Pulmonary artery endothelial cell (primary cell): ENCODE measurements at places on chromosomes 2 and 18. TPM values are rescaled to one million over a fixed set of nuclear protein-coding genes. Genes with fewer than 3 reads are reported as not detected.

DNA sequence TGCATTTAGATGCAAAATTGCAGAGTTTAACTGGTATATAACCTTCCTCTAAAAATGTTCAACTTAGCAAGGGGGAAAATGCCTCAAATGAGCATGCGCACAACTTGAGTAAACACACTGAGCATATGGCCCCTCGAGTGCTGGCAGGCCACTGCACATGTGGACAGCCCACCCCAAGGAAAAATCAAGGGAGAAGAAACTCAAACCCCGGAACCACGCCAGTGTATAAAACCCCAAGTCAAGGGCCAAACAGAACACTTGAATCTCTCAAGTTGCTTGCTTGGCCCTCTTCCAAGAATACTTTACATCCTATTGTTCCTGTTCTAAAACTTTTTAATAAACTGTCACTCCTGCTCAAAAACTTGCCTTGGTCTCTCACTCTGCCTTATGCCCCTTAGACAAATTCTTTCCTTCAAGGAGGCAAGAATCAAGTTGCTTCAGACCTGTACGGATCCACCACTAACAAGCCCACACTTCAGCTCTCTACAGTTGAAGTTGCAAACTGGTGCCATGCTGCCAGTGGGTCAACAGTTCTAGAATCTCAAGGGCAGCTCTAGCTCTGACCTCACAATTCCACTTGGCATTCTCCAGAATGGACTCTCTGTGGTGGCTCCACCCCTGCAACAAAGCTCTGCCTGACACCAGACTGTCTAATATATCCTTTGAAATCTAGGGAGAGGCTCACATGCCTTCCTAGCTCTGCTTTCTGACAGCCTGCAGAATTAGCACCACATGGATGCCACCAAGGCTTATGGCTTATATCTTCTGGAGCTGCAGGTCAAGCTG, 38.9 kb downstream of the HIBCH start:
- DNase-seq, result no peak

DNA sequence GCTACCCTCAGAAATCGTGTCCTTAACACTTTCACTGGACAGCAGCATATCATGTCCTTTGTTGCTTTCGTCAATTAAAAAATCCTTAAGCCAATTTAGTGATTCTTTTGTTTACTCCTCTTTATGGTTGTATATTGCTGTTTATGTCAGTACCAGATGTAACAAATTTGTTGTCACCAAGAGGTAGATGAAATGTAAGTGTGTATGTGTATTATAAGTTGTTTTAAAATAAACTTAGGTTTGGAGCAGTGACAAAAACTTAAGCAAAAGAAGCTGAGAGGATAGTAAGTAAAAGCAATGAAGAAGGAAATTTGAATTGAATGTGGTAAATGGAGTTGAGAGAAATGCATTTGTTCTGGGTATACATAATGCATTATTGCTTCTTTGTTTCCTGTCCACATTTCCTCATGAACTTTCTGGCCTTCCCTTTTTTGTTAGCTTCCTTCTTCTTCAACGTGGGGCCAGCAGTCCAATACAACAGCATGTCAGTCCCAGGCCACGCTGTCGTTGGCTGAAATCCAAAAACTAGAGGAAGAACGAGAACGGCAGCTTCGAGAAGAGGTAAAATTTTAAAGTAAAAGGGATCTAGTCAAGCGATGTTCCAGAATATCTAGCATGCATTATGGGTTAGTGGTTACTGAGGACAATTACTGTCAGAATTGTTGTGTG, 30.5 kb upstream of the SNORC start:
- peak; percentile 19 for DNase-seq

DNA sequence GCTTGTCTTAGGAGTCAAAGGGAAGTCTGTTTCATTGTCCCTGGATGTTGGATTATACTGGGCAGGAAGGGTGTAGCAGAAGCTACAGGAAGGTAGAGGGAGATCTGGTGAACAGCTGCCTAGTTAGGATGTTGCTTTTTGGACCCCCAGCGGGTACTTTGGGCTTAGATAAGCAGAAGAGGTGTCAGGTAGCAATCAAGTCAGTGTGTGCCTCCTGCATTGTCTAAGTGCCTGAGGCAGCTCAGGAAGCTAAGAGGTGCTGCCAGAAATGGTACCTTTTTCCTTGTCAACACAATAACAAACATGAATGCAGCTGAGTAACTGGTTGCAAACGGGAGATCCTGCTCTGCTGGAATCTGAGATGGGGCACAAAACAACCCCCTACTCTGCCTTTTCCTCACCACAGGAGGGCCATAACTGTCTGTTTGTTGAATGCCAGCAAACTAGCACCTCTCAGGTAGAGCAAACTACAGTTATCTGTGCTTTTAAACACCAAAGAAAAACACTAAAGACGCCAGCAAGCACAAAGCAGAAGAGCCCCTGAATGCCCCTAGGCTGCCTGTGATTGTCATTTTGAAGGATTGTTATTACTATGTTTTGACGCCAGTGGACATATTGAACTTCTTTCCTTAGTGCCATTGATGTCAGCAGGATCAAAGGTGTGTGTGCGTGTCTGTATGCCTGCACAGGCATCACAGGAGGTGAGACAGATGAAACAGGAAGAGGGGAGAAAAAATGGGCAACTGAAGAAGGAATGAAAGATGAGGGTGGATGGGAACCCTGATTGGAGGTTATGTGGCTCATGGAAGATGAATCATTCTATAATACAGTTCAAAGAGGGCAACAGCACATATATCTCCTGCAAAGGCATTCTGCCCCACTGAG, 151.4 kb downstream of the ETAA1 start:
- DNase-seq, result no peak

DNA sequence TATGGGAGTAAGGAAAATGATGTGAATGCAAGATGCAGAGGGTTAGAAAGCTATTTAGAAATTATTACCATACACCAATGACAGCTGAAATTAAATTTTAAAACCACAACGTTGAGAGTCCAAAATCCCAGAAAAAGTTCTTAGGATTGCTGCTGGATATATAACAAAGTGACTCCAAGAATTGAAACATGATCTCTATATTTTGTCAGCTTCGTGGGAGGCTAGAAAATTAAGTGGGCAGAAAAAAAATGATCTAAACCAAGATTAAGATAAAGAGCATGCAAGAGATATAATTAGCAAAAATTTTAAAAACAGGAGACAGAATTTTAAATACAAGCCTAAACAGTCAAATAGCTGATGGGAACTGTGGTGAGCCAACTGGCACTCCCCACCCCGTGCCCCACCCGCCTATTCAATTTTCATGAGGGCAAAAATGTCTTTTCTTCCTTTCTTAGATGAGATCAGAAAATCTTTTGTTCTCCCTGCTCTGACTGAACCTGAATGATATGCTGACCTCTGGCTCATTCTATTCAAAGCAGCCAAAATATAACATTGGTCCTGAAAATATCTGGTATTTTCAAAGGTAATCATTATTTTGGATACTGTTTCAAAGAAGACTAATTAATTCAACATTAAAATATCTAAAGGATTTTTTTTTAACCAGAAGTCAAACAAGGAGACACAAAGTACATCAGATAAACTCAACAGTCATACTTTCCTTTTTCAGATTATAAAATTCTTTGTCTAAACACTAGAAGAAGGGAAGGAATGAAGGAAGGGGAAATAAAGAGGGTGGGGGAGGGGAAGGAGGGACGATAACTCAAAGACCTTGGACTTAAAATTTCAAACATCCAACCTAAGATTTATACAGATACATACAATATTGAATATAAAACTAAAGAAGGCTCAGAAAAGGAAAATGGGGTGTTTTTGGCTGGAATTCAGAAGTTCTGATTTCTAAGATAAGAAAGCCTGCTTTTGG, 12.2 kb downstream of the KANSL3 start:
- DNase-seq, result no peak

Gene POTEI
- 0.07 TPM in 2 replicates for total RNA-seq

Gene LYPD6B
- total RNA-seq, result not detected in 2 replicates

GRCh38 chr2:173415431-173416381, 61.0 kb downstream of the CDCA7 start:
- DNase-seq, result no peak

Gene SOCS6
- 23.7 and 26.4 TPM in 2 replicates for total RNA-seq

GRCh38 chr2:104851291-104852089, 2.4 kb upstream of the POU3F3 start:
- DNase-seq, result no peak

DNA sequence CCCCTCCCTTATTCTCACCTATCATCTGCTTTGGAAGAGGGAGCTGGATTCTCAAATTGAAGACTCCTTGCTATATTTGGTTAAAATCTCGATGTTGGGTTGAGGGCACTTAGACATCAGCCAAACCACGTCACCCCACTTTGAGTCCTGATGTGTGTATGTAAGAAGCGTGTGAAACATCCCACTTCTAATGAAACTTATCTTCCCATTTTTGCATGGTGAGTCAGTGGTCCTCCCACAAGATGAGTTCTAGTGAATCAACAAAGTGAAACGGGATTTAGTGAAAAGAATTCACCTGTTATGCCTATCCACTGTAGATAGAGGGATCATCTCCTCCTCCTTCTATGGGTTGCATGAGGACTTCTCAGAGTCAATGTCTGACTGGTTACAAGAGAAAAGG, 51.4 kb upstream of the SPRED2 start:
- DNase-seq, result no peak

DNA sequence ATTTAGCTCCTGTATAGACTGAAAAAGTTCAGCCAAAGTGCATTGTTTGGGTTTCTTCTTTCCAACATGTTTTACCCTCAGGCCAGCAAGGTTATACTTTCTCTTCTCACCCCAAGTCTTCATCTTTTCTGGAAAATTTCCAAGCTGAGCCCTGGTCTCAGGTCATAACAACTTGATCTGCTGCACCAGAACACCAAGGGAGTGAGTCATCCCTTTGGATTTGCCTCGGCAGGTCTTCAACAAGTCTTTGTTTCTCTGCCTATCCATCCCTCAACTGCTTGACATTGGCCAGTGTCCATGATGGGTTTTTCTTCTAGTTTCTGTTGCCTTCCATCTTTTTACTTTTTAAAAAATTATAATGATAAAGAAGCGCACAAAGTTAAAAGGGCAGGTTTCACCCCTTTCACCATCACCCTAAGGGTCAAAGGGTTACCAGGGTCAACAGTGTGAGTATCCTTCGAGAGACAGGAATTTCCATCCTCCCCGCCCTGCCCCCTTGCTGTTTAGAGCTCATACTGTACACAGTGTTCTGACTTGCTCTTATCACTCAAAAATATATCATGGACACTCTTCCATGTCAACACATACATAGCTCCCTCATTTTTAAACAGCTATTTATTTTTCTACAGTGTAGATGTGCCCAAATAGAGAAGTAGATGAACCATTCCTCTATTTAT, 5.7 kb upstream of the SPATS2L start:
- no peak for DNase-seq

Gene MYO3B
- under 0.01 TPM in 1 of 2 replicates, not detected in the other for total RNA-seq

DNA sequence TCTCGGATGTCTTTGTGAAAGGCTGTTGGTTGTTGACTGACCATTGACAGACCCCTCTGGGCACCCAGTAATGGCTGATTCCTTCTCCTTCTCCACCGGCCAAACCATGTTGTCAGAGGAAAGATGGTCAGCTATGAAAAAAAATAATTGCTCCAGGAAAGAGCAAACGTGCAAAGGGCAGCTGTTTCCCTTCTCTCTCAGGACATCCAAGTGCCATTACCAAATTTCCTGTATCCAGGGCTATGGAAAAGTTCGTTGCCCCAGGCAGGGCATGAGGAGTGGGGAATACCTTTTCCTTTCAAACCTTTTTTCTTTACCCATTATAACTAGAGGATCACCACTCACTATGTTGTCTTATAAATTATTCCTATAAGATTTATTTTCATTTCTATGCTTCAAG, 321.5 kb upstream of the HNRNPA3 start:
- no peak for DNase-seq

DNA sequence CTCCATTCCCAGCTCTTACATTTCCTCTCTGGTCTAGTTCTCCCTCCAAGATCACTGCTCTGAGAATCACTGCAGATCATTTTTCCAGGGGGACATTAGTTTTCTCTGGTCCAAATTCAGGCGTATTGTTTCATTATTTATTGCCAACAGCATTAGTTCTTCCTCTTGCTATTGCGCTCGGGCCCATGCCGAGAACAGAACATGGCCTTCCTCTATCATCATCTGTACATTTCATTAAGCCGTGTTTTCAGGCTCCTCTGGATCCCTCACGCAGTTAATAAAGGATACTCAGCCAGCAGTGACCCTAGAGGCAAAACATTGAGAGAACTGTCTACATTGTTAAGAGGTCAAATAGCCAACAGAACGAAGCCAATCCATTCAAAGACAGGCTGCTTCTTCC, 63.9 kb downstream of the CCBE1 start:
- DNase-seq, result no peak

GRCh38 chr18:10304853-10305252, 149.6 kb upstream of the APCDD1 start:
- no peak for DNase-seq

Gene PRSS56
- total RNA-seq, result not detected in 2 replicates

Gene INO80B
- 13.1 and 16.2 TPM in 2 replicates for total RNA-seq

Gene TMEM237
- total RNA-seq, result 31.5 and 81.9 TPM in 2 replicates
